ENCODE measurements at places on chromosomes 7 and 10.

- H3K4me3 ChIP-seq: no peak overlapping the region
- no peaks in the 10 kb centered on the region for H3K4me1 ChIP-seq
- H3K36me3 ChIP-seq: peaks cover 13% of the 10 kb centered on the region
- H3K27ac ChIP-seq: no peak overlapping the region
- no peaks in the 10 kb centered on the region for H3K27me3 ChIP-seq
Observed at GRCh38 chr10:30897048-30897447, 134.6 kb downstream of the ZNF438 start.

- peaks cover 9% of the 10 kb centered on the region for H3K36me3 ChIP-seq
- no peak for DNase-seq
- no peaks in the 10 kb centered on the region for H3K27me3 ChIP-seq
- H3K4me1 ChIP-seq: no peaks in the 10 kb centered on the region
- H3K4me3 ChIP-seq: no peak overlapping the region
Observed at GRCh38 chr7:91824201-91824600, 56.3 kb downstream of the MTERF1 start.

- H3K4me3 ChIP-seq: peak overlapping the region; percentile 87
- H3K36me3 ChIP-seq: peaks cover 2% of the 10 kb centered on the region
- peak; percentile 68 for DNase-seq
- H3K4me1 ChIP-seq: peaks cover 36% of the 10 kb centered on the region
- H3K27ac ChIP-seq: peak overlapping the region; percentile 96
- no peaks in the 10 kb centered on the region for H3K27me3 ChIP-seq
Observed at GRCh38 chr10:71713135-71714030, 6.2 kb downstream of the C10orf105 start.

GRCh38 chr10:118444069-118444468, 101.9 kb upstream of the FAM204A start:
- DNase-seq: no peak
- H3K4me1 ChIP-seq: no peaks in the 10 kb centered on the region
- no peak overlapping the region for H3K4me3 ChIP-seq
- H3K27me3 ChIP-seq: peaks cover 30% of the 10 kb centered on the region

- H3K4me1 ChIP-seq: no peaks in the 10 kb centered on the region
- no peak overlapping the region for H3K27ac ChIP-seq
- DNase-seq: no peak
- peaks cover 10% of the 10 kb centered on the region for H3K36me3 ChIP-seq
Observed at GRCh38 chr7:44761207-44762161, 12.8 kb downstream of the ZMIZ2 start.

- peaks cover 23% of the 10 kb centered on the region for H3K27me3 ChIP-seq
- peak overlapping the region; percentile 96 for H3K27ac ChIP-seq
- H3K4me3 ChIP-seq: peak overlapping the region; percentile 94
Observed at GRCh38 chr10:12349629-12350166, 351 bp downstream of the CAMK1D start.

- H3K27me3 ChIP-seq: no peaks in the 10 kb centered on the region
- no peak for DNase-seq
- no peak overlapping the region for H3K4me3 ChIP-seq
- H3K36me3 ChIP-seq: no peaks in the 10 kb centered on the region
- H3K4me1 ChIP-seq: no peaks in the 10 kb centered on the region
- H3K27ac ChIP-seq: no peak overlapping the region
Observed at GRCh38 chr10:58856508-58857240, 319.8 kb upstream of the PHYHIPL start.

DNA sequence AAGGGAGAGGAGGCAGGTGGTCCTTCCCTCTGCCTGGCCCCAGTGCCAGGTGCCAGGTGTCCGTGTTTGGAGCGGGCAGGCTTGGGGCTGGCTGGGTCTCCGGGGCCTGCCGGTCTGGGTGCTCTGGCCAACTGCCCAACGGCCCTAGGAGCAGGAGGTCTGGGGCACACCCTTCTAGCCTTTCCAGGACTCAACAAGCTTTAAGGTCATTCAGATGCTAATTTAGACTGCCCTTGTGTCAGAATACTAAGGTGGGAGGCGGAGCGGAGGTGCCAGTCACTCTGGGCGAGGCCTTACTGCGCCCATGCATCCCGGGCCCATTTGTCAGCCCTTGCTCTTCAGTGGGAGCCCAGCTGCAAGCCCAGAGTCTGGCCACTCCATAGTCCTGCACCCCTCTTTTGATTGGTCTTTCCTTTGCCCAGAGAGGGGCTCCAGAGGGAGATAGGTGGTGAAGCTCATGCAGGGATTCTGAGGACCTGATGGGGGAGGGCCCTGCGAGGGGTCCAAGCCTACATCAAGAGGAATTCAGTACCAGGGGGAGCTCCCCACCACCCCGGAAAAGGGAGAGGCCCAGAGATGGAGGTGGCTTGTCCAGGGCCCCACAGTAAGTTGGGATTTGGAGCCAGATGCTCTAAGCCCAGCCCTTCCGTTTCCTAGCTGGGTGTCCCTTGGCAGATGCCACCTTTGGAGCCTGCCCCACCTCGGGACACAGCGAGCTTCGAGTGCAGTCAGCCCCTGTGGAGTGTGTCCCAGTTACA, 1.3 kb downstream of the PGAM2 start:
- peaks cover 5% of the 10 kb centered on the region for H3K4me1 ChIP-seq
- H3K27me3 ChIP-seq: no peaks in the 10 kb centered on the region
- H3K4me3 ChIP-seq: no peak overlapping the region
- peaks cover 10% of the 10 kb centered on the region for H3K36me3 ChIP-seq
- DNase-seq: peak; percentile 26

DNA sequence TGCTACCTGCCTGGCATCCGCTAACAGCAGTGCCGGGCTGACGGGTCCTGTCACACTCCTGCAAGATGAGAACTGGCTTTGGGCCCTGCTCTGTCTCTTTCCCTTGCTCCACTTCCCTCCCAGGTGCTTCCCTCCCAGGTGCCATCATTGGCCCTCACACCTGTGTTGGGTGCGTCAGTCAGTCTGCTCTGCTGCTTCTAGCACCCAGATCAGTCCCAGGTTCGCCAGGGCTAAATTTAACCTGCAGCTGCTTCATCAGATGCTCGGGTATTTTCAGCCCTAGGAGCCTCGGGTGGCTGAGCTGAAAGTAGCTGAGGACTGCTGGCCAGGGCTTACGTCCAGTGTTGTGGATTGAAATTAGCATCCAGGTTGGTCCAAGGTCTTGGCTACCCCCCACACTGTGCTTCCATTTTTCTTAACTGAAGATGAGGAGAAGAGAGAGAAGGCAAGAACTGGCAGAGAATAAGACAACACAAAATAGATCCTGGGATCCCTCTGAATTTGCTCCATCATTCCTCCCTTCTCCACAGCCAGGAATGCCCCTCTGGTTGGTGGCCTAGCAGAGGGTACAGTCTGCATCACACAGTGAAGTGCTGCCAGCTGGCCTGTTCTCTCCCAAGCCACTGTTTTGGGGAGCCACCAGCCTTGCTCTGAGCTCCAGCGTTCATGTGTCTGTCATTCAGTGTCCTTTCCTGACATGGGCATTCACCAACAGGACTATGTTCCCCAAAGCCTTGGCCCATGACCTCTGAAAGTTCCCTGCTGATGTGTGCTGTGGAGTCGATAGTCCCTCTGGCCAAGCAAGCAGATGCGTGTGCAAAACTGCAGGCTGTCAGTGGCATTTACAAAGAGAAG, 65.9 kb upstream of the SYPL1 start:
- H3K4me3 ChIP-seq: no peak overlapping the region
- H3K27ac ChIP-seq: no peak overlapping the region
- no peaks in the 10 kb centered on the region for H3K36me3 ChIP-seq
- DNase-seq: no peak
- no peaks in the 10 kb centered on the region for H3K4me1 ChIP-seq

DNA sequence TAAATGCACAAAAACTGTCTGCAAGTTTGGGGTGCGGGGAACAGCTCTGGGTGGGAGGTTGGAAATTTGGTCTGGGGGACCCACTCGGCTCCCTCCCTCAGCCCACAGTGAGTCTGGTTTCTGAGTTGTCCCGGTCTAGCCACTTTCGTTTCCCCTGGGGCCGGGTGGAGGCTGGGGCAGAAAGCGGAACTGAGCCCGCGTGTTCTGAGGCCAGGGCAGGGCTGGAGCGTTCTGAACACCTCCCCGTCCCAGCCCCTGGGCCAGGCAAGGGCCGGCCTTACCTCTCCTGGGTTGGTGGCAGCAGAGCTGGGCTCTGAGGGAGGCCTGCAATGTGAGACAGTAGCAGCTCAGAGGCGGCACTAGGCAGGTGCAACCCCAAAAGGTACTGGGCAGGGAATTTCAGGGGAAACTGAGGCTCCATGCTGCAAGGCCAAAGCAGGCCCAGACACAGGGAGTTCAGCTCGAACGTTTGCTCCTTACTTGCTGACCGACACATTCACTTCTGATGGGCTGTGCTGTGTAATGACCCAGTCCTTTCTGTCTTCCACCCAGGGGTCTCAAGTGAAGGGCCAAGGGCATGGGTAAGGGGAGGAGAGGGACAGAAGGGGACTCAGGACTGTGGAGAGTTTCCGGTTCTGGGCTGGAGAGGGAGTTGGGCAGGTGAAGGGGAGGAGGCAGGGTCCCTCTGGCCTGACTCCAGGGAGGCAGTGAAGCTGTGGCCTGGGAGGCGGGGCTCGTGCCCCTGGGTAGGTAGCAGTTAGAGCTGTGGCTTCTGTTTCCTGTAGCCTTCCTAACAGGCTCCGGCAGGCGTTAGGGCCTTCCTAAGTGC, 3.0 kb downstream of the IRF5 start:
- H3K27ac ChIP-seq: peak overlapping the region; percentile 74
- peaks cover 20% of the 10 kb centered on the region for H3K27me3 ChIP-seq
- H3K4me3 ChIP-seq: peak overlapping the region; percentile 60
- no peaks in the 10 kb centered on the region for H3K36me3 ChIP-seq

DNA sequence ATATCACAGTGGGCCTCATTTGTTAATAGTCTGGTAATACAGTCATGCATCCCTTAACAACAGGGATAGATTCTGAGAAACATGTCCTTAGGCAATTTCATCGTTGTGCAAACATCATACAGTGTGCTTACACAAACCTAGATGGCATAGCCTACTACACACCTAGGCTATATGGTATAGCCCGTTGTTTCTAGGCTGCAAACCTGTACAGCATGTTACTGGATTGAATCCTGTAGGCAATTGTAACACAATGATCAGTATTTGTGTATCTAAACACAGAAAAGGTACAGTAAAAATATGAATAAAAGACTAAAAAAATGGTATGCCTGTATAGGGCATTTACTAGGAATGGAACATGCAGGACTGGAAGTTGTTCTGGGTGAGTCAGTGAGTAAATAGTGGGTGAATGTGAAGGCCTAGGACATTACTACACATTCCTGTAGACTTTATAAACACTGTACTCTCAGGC, 12.0 kb upstream of the RHOBTB1 start:
- no peaks in the 10 kb centered on the region for H3K36me3 ChIP-seq
- no peak for DNase-seq
- H3K27ac ChIP-seq: no peak overlapping the region

DNA sequence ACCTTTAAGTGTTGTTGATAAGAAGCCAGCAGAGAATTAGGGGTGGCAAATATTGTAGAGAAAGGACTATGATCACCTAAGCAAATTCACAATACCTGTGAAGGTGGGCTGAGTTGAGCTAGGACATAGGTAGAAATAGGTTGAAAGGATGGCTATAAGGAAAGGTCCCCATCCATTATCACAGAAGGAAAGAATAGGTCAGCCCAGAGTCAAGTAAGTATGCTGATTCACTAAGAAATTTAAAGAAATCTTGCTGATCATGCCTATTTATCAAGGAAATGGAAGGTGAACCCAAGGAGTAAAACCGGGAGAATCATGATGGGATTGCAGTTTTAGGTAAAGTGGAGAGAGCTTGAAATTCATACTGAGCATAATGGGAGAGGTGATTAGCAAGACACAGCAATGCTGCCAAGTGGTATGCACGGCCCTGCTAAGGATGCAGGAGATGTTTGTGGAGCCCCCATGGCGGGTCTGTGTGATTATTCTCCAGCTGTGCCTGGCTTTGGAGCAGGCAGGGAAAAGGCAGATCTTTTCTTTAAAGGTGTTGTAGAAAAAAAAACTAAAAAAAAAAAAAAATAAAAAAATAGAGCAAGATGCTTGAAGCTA, 399.4 kb downstream of the PLXDC2 start:
- no peak overlapping the region for H3K4me3 ChIP-seq
- no peaks in the 10 kb centered on the region for H3K4me1 ChIP-seq
- no peaks in the 10 kb centered on the region for H3K36me3 ChIP-seq
- no peaks in the 10 kb centered on the region for H3K27me3 ChIP-seq
- DNase-seq: no peak
- H3K27ac ChIP-seq: no peak overlapping the region

GRCh38 chr10:105785721-105786120, 1144.6 kb downstream of the SORCS3 start:
- H3K27ac ChIP-seq: no peak overlapping the region
- H3K36me3 ChIP-seq: no peaks in the 10 kb centered on the region
- no peaks in the 10 kb centered on the region for H3K27me3 ChIP-seq
- no peak overlapping the region for H3K4me3 ChIP-seq
- no peak for DNase-seq

Measured in activated naive CD8-positive, alpha-beta T cell treated with anti-CD3 and anti-CD28 coated beads, Interleukin-2, amount 10 ng/mL, durations not matched to agents 7 days and 5 days (primary cell).